ENCODE measurements at places on chromosomes 2 and 18.

- no peak for DNase-seq
Measured at GRCh38 chr2:198966269-198966668, 491.5 kb downstream of the SATB2 start.

- DNase-seq, result no peak
Measured at GRCh38 chr2:189798312-189799029, 14.2 kb downstream of the PMS1 start.

DNA sequence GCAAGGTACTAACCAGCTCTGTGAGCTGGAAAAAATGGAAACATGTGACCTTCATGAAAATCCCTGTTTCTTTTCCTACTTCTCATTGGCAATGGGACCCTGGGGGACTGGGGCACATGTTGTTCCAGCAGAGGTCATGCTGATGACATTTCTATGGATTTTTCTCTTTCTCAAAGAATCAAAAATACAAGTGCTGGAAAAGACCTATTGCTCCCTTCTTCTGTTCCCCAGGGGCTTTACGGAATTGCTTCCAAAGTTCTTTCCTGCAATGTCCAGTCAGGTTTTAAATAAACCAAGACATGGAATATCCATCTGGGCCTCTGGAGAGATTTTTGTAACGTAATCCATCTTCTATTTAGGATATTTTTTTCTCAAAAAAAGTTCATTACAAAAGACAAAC lies 1006.1 kb upstream of the CELF4 start:
- no peak for DNase-seq

DNA sequence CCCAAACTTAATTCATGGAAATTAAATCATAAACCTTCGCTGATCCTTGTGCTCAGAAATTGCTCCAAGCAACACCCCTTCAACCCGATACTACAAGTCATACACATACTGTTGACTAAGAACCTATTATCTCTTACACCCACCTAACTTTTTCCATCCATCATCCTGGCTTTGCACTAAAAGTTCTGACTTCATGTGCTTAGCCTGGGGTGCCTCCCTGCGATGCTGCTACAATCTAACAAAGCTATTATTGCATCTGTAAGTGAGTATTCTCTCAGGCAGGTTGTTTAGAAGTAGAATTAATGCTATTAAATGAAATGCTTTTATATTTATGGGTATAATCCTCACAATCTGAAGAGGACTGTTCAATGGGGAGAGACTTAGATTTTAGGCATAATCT lies 619.8 kb downstream of the CCDC85A start:
- no peak for DNase-seq

GRCh38 chr2:74232426-74232825 lies 34.0 kb downstream of the MTHFD2 start:
- no peak for DNase-seq

GRCh38 chr2:215454519-215455246 lies 18.8 kb upstream of the FN1 start:
- DNase-seq, result no peak

DNA sequence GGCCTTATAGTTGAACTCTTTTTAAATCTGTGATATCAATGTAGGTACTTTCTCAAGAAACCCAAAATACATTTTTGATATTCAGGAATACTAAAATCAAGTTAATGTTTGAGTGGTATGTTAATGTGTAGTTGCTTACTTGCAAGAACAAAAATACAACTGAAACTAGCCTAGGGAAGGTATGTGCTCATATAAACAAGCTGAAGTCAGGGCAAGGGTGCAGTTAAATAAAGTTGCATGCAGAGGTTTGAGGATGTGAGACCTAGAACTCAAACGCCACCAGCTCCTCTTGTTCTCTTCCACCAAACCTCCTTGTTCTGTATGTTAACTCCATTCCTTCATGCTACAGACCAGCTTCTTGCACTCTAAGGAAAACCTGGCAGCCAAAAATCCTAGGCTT lies 388.3 kb upstream of the SMIM21 start:
- no peak for DNase-seq

- DNase-seq, result no peak
Measured at GRCh38 chr2:190838492-190838910, 42.1 kb upstream of the GLS start.

GRCh38 chr2:43224571-43225092 lies 1.8 kb downstream of the ZFP36L2 start:
- no peak for DNase-seq

- no peak for DNase-seq
Measured at GRCh38 chr2:146771531-146771930, 1073.3 kb upstream of the ACVR2A start.

DNA sequence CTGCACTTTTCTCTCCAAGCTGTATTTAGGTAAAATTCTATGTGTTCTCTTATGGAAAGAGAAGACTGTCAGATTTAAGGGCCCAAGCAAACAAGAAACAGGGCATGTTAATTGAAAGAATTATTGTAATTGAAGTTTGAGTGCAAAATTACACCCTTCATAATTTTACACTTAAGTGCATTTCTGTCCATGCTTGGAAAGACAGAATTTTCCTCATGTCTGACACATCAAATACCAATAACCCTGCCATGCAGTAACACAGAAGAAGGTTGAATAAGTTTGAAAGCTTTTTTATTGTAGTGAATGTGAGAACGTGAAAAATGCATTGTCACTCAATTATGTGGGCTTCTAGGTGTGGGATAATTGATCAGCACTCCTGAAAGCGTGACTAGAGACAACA lies 52.9 kb upstream of the PARD3B start:
- DNase-seq, result no peak

DNA sequence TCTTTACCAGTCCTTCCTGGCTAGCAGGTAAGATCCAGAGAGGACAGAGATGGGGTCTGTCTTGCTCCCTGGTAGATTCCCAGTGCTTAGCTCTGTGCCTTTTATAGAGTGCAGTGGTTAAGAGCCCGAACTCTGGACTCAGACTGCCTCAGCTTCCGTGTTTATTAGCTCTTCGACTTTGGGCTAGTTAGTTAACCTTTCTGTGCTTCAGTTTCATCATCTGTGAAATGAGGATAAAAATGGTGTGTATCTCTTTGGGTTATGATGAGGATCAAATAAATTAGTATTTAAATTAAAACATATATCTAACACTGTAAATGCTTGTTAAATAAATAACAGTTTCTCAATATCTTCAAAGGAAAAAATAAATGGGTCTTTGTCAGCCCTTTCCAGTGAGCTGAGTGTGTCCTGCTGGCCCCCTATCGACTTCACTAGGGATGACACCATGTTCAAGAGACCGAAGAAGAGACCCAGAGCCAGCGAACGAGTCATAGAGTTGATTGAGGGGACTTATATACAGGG lies 38.2 kb downstream of the CERS6 start:
- DNase-seq, result no peak

- no peak for DNase-seq
Measured at GRCh38 chr2:158740621-158741020, 54.5 kb upstream of the DAPL1 start.

DNA sequence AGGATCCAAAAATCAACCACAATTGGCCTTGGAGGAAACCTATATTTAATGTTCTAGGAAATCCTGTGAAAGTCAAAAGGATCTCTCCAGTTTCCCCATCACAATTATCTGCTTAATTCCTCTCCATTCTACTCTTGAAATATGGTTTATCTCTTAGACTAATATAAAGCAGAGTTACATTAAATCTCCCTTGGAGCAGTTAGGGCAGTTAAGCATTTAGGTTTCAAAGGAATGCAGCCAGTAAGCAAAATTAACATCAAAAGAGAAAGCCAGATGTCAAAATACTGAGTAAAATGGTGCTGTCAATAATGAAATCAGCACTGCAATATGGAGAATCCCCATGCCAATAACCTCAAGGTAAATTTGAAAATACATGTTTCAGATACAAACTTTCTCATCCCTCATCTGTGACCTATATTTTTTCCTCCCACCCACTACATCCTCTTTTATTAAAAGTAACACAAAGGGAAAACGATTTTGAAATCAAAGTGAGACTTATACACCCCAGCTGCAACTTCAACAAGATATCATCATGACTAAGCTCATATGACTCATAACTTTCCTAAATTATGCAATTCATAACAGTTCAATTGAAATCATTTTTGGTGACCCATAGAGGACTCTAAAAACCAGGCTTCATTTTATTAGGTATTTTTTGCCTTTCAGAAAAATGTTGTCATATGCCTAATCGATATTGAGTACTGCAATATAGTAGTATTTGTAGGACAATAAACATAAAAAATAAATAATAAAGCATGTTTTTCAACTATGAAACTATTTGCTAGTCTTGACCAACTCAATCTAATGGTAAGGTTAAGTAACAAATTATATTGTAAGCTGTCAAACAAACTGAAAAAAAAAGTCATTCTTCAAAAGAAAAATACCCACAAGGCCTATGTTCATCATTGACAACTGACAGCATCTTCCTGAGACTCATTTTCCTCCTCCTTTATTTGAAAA lies 3.1 kb downstream of the ADAM17 start:
- no peak for DNase-seq

DNA sequence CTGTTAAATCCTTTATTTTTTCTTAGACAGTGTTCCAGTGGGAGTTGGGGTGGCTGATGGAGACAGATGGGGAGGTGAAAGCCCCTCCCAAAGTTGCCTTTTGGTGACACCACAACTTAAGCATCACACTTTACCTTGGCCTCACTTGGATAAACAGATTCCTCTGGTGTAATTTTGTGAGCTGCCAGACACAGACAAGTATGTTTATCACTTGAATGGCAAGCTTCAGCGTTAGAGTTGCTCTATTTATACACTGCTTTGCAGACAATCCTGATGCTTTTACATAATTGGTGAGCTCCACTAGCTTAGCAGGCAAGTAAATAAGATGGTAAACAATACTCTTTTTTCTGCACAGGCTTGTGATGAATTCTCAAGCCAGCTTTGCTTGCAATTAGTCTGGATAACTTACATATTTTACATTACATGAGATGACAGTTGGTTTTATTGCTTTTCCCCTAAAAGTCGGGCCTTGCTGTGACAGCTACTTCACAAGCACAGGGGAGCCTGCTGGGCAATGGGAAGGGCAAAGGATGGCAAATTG lies 226.2 kb downstream of the SLC8A1 start:
- DNase-seq, result no peak

DNA sequence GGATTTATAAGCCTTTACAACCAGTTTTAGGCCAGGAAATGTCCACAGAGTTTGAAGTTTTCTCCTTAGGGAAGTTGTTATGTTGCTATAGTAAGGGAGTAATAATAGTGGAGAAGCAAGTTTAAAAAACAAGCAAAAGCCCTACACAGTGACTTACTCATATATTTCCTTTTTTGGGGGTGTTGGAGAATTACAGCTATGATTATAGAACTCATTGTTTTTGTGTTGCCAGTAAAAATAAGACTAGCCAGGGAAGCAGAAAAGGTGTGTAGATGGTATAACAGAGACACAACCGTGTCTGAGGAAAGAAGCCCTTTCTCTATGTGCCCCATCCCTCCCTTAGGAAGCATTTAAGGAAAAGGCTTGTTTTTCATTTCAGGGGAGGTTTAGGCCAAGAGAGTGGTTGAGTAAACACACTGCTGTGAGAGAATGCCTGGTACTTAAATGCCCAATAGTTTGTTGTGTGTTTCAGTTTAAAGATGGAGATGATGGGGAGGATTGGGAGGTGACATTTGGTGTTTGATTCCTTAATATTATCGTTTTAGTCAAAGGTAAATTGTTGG lies 2.3 kb downstream of the VAPA start:
- DNase-seq, result no peak

- DNase-seq, result no peak
Measured at GRCh38 chr18:67846422-67847098, 330.0 kb upstream of the DSEL start.

DNA sequence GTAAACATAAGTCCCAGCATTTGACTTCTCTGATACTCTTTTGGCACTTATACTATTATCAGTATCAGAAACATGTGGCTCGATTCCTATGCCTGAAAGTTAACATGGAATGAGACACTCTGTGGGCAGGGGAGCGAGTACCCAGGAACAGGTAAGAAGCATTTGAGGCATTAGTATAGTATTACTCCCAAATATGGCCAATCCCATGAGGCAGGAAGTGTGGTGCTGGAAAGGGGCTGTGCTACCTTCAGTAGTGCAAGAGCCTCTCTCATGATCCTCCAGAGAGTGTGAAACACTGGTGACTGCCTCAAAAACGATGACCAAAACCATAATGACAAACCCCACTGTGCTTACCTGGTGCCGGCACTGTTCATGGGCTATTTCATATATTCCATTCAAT lies 415.1 kb downstream of the SOX11 start:
- no peak for DNase-seq

DNA sequence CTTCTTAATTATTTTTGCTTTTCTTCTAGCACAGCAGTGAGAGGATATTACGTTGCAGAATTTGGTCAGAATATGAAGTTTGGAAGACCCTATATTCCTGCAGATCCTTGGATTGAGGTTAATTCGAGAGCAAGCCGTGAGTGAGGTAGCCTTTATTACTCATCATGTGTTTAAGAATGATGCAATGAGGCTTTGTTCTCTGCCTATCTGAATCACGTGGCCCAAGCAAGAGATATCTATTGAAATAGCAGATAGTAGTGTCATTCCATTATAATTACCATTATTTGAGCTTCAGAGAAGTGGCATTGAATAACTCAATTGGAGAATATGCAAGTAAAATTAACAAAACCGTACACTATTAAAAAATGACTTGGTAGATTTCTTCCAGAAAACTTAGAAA lies 641.1 kb downstream of the TMEM182 start:
- no peak for DNase-seq

GRCh38 chr2:136765256-136766072 lies at the start of gene THSD7B:
TSS of gene THSD7B (plus strand) at chr2:136765545. CDS start at chr2:136882179, 116,634 bp downstream.
- DNase-seq, result no peak

DNA sequence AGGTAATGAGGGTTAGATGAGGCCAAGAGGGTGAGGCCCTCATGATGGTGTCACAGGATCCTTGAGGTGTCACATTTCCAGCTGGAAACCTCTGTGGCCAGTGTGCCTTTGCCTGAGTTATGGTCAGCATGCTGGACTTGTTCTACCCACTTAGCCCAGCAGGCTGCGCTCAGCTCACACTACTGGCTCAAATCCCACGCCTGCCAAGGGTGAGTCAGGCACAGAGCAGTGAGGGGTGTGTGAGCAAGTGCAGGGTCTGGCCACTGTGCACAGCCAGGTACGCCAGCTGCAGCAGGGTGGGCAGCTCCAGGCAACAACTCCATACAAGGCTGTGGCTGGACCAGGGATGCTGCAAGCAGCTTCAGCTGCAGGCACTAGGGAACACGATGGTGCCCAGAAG lies 616.6 kb upstream of the FSHR start:
- DNase-seq, result no peak

- DNase-seq, result no peak
Measured at GRCh38 chr2:32937602-32938448, 8.9 kb upstream of the LTBP1 start.
